Ascending aorta (tissue), 2 donors: ENCODE measurements at places on chromosomes 1 and 21. TPM values are rescaled to one million over a fixed set of nuclear protein-coding genes. Genes with fewer than 3 reads are reported as not detected.
A peak's percentile ranks its signal among the peaks of the same experiment; 100 is the strongest.

DNA sequence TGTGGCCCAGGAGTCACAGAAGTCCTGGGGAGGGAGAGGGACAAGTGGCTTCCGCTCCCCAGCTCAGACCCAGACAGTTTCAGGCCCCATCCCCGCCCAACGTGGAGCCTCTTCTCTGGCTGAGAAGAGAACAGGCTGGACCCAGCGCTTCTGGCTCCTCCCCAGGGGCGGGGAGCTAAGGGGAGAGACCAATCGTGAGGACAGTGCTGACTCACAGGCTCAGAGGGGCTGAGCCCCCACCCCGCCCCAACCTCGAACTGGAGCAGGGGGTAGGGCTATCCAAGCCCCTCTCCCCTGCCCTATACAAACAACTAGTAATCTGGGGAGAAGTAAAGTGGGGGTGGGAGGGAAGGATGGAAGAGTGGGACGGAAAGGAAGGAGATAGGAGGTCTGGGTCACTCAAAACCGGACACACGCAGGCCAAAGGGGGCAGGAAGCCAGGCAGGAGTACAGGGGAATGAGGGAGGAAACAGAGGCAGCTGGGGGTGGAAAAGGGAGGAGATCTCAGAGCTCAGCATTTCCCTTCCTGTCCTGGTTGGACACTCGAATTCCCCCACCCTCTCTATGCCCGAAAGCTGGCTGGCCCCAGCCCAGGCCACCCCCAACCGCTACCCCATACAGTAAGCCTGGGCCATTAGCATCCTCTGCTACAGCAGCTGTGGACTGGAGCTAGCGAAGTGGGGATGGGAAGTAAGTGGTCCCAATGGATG lies at the start of gene SHC1:
SHC1 (minus strand) TSS at position 117 of the 710 bp plus-strand sequence. CDS start 221 bp downstream, outside the sequence.
- DNase-seq = peak; percentile 97
- peaks cover 23% of the 10 kb centered on the region for H3K36me3 ChIP-seq
- H3K27ac ChIP-seq = peak within 1 kb of the TSS; percentile 99
- H3K4me3 ChIP-seq = peak within 1 kb of the TSS; percentile 61
- H3K27me3 ChIP-seq = no peaks in the 10 kb centered on the region
- H3K4me1 ChIP-seq = peaks cover 22% of the 10 kb centered on the region

DNA sequence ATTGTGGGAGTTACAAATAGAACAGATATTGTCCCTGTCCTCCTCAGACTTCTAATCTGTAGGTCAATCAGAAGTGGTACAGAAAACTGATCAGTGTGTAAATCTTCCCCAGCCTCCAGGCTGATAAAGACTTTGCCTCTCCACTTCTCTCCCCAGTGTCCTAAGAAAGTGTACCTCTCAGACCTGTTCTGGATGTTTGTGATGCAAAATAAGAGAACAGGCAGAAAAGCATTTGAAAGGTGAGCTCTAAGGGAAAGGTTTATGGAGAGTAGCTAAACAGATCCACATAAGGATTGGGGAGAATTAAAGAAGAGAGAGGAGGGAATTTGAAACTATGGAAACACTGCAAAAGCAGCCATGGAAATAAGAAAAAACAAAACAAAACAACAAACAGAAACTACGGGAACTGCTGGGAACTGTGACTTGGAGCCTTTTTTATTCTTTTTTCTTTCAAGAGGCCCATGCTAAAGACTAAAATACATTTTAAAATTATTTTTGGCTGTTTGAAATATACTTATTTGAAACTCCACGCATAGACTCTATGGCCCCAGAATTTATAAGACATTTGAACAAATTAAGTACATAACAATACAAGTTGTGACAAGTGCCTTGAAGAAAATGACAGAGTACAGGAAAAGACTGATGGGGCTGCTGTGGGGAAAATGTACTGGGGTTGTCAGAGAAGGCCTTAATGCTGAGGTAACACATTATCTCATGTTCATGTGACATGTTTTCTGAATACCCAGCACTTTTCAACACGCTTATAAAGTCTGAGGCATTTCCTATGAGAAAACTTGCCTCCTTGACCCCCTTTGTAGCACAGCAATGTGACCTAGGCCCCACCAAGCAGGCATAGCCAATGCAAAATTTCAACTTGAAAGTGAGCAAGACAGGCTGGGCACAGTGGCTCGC lies 51.2 kb downstream of the TRAF5 start:
- H3K36me3 ChIP-seq = peaks cover 12% of the 10 kb centered on the region
- no peaks in the 10 kb centered on the region for H3K27me3 ChIP-seq
- H3K27ac ChIP-seq = peak overlapping the region; percentile 44
- no peak for DNase-seq
- H3K4me3 ChIP-seq = no peak overlapping the region

The ELAVL4 gene
- total RNA-seq = not detected

GRCh38 chr21:38352536-38353219 lies 95.9 kb downstream of the KCNJ15 start:
- no peak for DNase-seq
- no peaks in the 10 kb centered on the region for H3K36me3 ChIP-seq
- peaks cover 37% of the 10 kb centered on the region for H3K4me1 ChIP-seq
- peak overlapping the region; percentile 21 for H3K4me3 ChIP-seq
- H3K27ac ChIP-seq = peak overlapping the region; percentile 90

GRCh38 chr1:208154679-208155642 lies 89.2 kb downstream of the PLXNA2 start:
- H3K4me3 ChIP-seq = no peak overlapping the region
- H3K4me1 ChIP-seq = peaks cover 7% of the 10 kb centered on the region

DNA sequence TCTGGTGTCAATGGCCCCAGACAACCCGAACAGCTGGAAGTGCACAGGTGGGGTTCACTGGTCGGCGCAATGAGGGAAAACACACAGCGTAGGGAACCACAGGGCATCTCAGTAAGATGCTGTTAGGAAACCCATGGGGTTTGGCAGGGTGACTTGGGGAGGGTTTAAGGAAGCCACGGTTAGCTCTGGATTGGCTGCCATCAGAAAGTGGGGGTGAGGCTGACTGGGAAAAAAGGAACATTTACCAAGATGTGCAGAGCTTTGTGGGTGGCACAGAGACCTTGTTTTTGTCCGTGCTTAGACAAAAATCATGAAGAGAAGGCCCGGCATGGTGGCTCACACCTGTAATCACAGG lies 11.0 kb downstream of the ALDH4A1 start:
- DNase-seq = no peak
- peaks cover 4% of the 10 kb centered on the region for H3K36me3 ChIP-seq
- H3K4me3 ChIP-seq = no peak overlapping the region
- H3K27ac ChIP-seq = peak overlapping the region; percentile 74

- H3K36me3 ChIP-seq = no peaks in the 10 kb centered on the region
- peaks cover 8% of the 10 kb centered on the region for H3K4me1 ChIP-seq
- no peaks in the 10 kb centered on the region for H3K27me3 ChIP-seq
- no peak overlapping the region for H3K4me3 ChIP-seq
- H3K27ac ChIP-seq = no peak overlapping the region
These were observed 16.0 kb upstream of the ARHGEF10L start for GRCh38 chr1:17523321-17524041.

The VWA5B1 gene
- not detected for total RNA-seq

DNA sequence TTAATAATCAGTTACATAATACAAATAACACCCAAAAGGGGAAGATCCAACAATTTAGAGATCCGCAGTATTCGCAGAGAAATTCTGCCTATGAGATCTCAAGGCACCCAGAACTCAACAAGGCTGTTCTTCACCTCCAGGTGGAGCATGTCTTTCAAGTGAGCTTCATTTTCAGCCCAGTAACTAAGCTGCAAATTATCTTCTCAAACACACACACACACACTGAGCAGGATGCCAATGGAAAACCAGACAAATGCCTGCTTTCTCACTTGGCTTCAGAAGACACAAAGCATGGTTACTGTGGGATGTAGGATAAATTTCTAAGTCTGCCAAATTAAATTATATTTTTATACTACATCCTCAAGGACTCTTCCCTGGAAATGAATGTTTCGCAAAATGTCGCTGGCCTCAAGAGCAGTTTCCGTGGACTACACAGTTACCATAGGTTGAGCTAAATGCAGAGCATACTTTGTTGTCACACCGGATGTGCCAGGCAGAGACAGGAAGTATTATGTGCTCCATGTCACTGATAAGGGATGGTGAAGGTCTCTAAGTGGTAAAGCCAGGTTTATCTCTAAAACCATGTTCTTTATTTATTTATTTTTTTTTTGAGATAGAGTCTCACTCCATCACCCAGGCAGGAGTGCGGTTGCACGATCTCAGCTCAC lies 30.3 kb downstream of the UBR4 start:
- no peaks in the 10 kb centered on the region for H3K4me1 ChIP-seq
- no peak for DNase-seq
- H3K36me3 ChIP-seq = peaks cover 83% of the 10 kb centered on the region

GRCh38 chr1:21914880-21915640 lies 22.1 kb downstream of the HSPG2 start:
- H3K4me1 ChIP-seq = peaks cover 52% of the 10 kb centered on the region
- H3K4me3 ChIP-seq = peak overlapping the region; percentile 14
- H3K27ac ChIP-seq = peak overlapping the region; percentile 96
- H3K27me3 ChIP-seq = no peaks in the 10 kb centered on the region
- peaks cover 13% of the 10 kb centered on the region for H3K36me3 ChIP-seq

The ARHGEF16 gene
- total RNA-seq = not detected

- DNase-seq = no peak
- no peaks in the 10 kb centered on the region for H3K27me3 ChIP-seq
- H3K36me3 ChIP-seq = no peaks in the 10 kb centered on the region
- H3K4me3 ChIP-seq = no peak overlapping the region
These were observed 9.8 kb downstream of the SAMD11 start for GRCh38 chr1:933603-933940.

GRCh38 chr1:93474321-93474720 lies 26.4 kb downstream of the FNBP1L start:
- no peak overlapping the region for H3K27ac ChIP-seq
- no peaks in the 10 kb centered on the region for H3K4me1 ChIP-seq
- H3K36me3 ChIP-seq = no peaks in the 10 kb centered on the region
- no peak overlapping the region for H3K4me3 ChIP-seq

DNA sequence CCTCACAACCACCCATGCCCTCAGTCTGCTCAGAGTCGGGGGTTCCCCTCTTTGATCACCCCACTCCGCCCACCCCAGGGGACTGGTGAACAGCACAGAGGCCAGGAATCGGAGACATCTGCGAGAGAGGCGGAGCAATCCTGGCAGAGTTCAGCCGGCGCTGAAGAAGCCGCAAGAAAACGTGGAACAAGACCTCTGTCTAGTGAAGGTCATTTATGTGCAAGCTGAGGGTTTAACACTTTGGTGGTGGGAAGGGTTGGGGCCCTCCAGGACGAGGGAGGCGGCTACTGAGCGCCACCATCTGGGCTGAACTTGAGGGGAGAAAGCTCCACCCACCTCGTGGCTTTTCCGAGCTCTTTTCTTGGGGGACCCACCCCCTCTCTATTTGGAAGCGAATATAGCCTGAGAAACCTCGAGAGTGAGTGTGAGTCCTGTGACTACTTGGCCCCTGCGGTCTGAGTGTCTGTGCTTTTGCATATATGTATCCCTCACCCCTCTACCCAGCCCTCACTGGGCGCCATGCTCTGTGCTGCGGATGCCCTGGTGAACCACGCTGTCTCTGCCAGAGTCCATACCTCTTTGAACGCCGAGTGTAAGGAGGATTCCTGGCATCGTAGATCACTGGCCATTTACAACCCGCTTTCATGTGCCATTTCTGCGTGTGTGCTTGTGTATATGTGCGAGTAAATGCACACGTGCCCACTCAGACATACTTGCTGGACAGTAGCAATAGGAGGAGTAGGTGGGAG lies 1.2 kb upstream of the EPHA10 start:
- peaks cover 15% of the 10 kb centered on the region for H3K27me3 ChIP-seq
- no peak for DNase-seq
- no peaks in the 10 kb centered on the region for H3K4me1 ChIP-seq
- H3K27ac ChIP-seq = no peak overlapping the region
- no peaks in the 10 kb centered on the region for H3K36me3 ChIP-seq

DNA sequence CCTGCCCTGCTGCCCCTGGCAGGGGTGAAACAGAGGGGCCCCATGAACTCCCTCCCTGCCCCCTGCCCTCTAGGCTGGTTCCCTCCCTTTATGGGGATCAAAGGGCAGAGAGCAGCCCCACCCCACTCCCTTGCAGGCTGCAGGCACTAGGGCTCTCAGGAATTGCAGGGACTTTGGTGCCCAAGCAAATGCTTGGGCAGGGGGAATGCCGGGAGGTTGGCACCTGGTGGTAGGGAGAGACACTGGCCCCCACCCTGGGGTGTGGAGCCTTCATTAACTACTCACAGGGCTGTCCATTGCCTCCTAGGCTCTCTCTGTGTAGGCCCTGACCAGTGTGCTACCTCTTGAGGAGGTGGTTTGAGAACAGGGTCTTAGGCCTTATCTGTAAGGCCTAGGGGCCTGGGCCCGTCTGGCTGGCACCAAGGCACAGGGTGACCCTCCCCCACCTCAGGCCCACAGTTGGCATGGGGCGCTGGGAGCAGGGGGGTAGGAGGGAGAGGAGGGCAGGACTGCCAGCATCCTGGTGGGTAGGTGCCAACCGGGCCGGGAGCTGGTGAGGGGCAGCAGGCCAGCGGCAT lies 4.7 kb downstream of the ZBTB7B start:
- no peaks in the 10 kb centered on the region for H3K36me3 ChIP-seq
- H3K27me3 ChIP-seq = no peaks in the 10 kb centered on the region
- H3K4me1 ChIP-seq = peaks cover 61% of the 10 kb centered on the region
- H3K4me3 ChIP-seq = no peak overlapping the region

DNA sequence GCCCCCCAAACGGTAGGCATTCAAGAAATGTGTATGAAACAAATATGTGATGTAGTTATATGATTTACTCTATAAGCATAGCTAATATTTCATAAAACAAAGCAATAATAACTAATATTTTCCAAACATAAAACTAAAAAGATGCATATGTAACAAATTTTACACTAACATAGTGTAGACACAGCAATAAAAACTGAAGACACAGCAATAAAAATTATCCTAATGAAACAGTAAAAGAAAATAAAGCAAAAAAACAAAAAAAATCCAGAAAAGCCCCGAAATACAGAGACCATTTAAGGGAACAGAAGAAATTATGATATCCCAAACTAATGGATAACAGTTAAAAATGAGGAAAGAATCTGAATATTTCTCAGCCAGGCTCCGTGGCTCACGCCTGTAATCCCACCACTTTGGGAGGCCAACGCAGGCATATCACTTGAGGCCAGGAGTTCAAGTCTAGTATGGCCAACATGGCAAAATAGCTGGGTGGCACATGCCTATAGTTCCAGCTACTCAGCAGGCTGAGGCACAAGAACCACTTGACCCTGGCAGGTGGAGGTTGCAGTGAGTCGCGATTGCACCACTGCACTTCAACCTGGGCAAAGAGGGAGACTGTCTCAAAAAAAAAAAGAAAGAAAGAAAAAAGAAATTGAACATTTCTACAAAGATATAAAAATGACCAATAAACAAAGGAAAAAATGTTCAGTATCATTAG lies 38.2 kb upstream of the PSMG1 start:
- H3K27me3 ChIP-seq = no peaks in the 10 kb centered on the region
- H3K4me3 ChIP-seq = no peak overlapping the region
- H3K4me1 ChIP-seq = no peaks in the 10 kb centered on the region
- no peak for DNase-seq

- no peak for DNase-seq
- H3K4me1 ChIP-seq = no peaks in the 10 kb centered on the region
- H3K4me3 ChIP-seq = no peak overlapping the region
These were observed 468.1 kb downstream of the RPS6KC1 start for GRCh38 chr1:213519098-213519497.
